A549 treated with Hydrocortisone at 1 μM for 4 hours (cell line): ENCODE measurements at places on chromosomes 2 and 18. TPM values are rescaled to one million over a fixed set of nuclear protein-coding genes. Genes with fewer than 3 reads are reported as not detected.

The LRP1B gene
- total RNA-seq = under 0.01 TPM in 1 of 5 replicates, not detected in the others

The LRRC30 gene
- total RNA-seq = not detected in 5 replicates

The CHRND gene
- not detected in 5 replicates for total RNA-seq

The ASTL gene
- total RNA-seq = not detected in 5 replicates
